Erythroblast (primary cell): ENCODE measurements at places on chromosomes 12 and 14.

- DNase-seq = no peak
These were observed 90.0 kb downstream of the LRRC74A start for GRCh38 chr14:76916040-76916715.

GRCh38 chr14:67562025-67562775 is 29.1 kb downstream of the PLEKHH1 start:
- DNase-seq = no peak

GRCh38 chr14:30883508-30884294 is 9.3 kb downstream of the COCH start:
- no peak for DNase-seq

- DNase-seq = no peak
These were observed 34.6 kb downstream of the ATF7 start for GRCh38 chr12:53591301-53592206.

- no peak for DNase-seq
These were observed 319.4 kb upstream of the ATP2B1 start for GRCh38 chr12:90027889-90028634.

DNA sequence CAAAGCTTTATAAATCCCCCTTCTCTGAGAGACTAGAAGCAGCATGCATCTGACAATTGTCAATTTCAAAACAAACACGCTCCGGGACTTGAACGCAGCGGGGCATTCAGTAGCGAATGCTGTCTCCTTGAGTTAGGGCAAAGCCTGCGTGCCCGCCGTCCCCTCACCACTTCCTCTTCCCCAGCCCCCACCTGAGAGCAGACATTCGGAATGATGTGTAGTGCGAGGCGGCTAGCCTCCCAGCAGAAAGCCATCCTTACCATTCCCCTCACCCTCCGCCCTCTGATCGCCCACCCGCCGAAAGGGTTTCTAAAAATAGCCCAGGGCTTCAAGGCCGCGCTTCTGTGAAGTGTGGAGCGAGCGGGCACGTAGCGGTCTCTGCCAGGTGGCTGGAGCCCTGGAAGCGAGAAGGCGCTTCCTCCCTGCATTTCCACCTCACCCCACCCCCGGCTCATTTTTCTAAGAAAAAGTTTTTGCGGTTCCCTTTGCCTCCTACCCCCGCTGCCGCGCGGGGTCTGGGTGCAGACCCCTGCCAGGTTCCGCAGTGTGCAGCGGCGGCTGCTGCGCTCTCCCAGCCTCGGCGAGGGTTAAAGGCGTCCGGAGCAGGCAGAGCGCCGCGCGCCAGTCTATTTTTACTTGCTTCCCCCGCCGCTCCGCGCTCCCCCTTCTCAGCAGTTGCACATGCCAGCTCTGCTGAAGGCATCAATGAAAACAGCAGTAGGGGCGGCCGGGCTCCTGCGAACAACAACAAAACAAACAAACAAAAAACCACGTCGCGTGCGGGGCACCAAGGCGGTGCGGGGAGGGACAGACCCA is 2.2 kb downstream of the PRMT8 start:
- no peak for DNase-seq

DNA sequence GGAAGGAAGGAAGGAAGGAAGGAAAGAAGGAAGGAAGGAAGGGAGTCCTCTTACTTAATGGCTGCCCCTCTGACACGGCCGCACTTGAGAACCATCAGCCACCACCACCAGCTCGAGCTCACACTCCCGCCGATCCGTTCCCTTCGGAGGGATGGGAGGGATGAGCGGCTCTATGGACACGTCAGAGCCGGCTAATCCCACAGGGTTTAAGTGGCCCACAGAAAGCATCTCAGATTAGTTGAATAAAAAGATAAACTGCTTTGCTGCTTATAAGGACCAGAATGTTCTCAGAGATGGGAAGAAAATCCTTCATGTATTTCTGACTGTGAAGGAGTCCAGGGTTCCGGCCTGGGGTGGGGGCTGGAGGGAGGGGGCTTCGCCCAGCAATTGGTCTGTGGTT is 31.1 kb downstream of the PRIMA1 start:
- no peak for DNase-seq

GRCh38 chr14:22597771-22598098 is 365 bp upstream of the ABHD4 start:
- no peak for DNase-seq

GRCh38 chr14:88348546-88348945 is 25.5 kb upstream of the KCNK10 start:
- DNase-seq = no peak

DNA sequence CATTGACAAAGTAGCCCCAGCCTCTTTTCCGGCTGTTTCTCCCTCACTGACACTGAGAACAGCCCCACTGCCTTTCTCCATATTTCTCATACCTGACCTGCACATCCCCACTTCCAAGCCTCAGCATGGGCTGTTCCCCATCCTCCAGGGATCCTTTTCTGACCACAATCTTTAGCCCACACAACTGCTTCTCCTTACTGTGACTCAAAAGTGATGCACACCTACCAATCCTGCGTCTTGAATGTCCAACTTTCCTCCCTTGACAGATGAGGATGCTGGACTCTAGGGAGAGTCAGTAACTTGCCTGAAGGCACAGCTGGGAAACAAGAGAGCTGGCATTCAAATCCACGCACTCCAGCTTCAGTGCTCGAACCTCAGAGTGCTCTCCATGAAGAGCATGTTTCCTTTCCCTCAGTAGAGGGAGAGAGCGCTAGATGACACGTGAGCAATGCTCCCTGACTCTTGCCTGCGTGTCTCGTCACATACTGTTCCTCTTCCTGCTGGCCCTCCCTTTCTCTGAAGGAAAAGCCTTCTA is 75.6 kb downstream of the NTF3 start:
- DNase-seq = no peak

DNA sequence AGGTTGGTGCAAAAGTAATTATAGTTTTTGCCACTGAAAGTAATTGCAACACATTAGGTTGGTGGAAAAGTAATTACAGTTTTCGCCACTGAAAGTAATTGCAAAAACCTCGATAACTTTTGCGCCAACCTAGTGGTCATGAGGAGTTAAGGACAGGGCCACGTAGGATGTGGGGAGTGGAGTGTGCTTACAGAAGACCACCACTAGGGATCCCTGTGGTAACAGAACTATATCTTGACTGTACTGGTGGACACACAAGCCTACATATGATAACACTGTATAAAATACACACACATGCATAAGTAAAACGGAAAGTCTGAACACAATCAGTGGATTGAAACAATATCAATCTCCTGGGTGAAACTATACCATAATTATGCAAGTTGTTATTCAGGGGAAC is 187.4 kb upstream of the ABCD2 start:
- DNase-seq = peak; percentile 33

DNA sequence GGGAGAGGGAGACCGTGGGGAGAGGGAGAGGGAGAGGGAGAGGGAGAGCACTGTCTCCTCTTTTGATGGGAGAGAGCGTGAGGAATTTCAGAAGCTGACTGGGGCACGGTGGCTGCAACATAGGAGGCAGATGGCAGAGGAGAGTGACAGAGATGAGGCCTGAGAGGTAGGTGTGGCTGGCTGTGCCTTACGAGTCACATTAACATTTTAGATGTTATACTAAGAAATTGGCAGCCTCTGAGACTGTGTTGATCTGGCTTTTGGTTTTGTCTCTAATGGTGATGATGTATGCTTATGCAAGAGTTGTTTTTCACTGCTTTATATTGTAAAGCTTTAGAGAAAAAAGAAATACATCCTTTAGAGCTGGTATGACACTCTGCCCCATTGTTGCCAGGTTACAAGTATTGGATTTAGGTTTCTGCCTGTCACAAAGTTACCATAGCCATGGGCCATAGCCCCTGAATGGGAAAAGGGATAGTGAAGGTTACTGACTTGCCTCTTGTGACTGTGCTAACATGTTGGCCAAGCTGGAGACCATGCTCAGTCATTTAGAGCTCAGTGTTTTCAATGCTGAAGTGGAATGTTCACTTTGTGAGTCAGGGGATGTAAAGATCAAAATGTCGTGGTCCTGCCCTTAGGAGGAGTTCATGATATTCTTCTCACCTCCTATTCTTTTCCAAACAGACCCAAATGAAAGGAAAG is 186.2 kb downstream of the SYNE2 start:
- no peak for DNase-seq

- DNase-seq = no peak
These were observed 17.4 kb downstream of the PAWR start for GRCh38 chr12:79673354-79673753.

DNA sequence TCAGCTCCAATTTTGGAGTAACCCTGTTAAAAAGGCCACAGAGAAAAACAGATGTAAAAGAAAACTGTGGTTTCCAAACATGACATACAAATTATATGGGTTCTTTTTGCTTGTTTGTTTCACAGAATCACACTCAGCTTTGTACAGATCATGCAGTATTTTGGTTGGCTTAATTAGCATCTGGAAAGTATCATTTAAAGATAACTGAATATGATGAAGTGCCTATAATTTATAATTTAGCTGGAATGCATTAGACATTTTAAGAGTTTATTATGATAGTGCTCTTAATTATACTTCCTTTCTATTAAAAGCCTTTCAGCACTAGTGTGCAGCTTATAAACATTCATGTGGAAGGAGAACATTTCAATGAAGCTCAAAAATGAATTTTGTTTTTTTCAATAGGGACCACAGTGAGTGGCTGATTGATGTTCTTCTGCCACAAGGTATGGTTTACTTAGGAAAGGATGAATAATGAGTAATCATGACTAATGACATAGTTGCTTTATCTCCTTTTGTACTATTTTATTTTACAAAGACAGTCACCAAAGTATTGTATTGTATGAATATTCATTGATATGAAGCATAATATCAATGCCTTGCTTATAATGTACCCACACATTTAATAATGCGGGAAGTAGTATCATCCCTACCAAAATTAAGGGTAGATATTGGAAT is 98.3 kb downstream of the UNC79 start:
- no peak for DNase-seq

DNA sequence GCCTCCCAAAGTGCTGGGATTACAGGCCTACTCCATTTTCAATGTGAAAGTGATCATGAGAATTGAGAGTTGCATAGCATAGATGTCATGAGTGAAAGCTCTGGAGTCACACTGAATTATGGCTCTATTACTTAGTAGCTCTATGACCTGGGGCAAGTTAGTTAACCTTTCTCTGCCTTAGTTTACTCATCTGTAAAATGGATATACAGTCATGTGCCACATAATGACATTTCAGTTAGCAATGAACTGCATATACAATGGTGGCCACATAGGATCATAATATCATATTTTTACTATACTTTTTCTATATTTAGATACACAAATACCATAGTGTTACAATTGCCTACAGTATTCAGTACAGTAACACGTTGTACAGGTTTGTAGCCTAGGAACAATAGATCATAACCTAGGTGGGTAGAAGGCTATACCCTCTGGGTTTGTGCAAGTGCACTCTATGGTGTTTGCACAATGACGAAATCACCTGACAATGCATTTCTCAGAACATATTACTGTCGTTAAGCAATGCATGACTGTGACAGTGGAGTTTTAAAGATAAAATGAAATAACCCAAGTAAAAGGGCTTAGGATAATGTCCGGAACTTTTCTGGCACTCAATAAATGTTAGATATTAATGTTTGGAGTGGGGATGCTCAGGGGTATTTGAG is 53.1 kb downstream of the ZFYVE26 start:
- peak; percentile 8 for DNase-seq

- no peak for DNase-seq
These were observed 230.5 kb downstream of the AEBP2 start for GRCh38 chr12:19669793-19670192.

- DNase-seq = no peak
These were observed 249.2 kb upstream of the AMIGO2 start for GRCh38 chr12:47328831-47329545.

DNA sequence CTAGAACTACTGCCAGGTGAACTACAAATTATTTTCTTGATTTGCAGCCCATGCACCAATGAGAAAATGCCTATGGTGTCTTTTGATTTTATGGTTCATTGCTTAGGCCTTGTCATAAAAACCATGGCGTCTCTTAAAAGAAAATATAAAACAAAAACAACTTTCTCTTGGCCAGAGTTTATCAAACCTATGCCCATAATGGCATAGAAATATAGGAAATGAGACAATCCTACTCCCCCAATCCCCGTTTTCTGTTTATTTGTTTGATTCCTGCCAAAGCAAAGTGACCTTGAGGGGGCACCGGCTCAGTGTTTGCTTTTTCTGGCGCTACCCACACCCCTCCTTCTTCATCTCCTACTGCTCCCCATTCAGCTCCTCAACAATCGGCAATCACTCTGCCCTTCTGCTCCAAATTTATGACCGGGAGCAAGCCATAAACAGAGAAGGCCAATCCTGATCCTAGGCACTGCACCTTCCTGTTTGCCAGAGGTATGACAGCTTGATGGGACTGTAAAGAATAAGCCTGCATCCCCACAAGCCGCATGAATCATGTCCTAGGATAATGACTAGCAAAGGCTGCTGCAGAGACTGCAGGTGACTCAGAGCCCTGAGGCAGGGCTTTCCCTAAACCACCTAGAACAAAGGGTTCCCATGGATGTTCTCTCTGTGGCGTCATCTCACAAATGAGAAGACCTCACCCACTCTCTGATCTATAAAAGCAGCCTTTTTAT is 874.9 kb downstream of the NRXN3 start:
- no peak for DNase-seq

DNA sequence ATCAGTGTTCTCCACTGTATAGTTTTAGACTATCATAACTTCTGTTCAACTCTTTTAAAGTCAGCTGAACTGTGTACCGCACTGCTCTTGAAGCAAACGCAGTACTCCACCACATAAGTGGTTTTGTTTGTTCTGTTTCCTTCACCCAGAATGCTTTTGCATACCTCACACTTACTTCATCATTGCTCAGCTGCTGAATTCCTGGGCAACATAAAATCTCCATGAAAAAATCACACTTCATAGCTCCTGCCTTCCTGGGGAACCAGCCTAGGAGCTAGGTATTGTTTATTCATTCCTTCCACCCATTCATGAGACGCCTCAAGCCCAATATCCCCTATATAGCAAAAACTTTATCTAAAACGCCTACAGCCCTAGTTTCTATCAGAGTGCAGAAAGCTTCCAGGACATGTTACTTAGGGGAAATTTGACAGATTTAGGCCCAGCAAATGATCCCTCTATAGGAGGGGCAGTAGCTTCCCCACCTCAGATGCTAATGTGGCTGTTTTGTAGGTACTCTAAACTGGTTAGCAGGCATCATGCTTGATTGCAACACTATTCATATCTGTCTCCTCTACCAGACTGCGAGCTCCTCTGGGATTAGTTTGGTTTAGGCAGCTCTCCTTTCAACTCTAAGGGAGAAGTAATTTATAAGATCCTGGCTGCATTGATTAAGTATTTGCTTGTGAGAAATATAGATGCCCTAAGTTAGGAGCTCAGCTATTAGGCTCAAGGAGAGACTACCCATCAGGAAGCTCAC is 44.5 kb downstream of the LRRC9 start:
- DNase-seq = no peak

GRCh38 chr12:127731657-127732056 is 535.3 kb upstream of the TMEM132C start:
- no peak for DNase-seq

- no peak for DNase-seq
These were observed 192.2 kb downstream of the TMTC3 start for GRCh38 chr12:88334271-88334670.
